ENCODE measurements at places on chromosomes 5 and 9.

DNA sequence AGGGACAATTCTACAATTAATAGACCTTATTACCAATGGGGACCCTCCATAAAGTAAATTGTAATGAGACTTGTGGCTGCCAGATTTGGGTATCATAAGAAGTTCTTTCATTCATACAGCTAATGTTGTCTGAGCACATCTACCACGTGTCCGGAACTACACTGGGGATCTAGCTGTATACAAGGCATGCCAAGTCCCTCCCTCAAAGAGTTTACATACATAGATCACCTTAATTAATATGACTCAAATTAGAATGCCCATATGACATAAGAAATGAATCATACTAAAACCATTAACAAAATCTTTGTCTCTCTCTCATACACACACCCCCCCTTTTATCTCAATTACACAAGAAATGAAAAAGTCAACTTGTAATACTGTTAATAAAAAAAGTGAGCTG, 18.0 kb upstream of the NR4A3 start:
- DNase-seq = no peak

DNA sequence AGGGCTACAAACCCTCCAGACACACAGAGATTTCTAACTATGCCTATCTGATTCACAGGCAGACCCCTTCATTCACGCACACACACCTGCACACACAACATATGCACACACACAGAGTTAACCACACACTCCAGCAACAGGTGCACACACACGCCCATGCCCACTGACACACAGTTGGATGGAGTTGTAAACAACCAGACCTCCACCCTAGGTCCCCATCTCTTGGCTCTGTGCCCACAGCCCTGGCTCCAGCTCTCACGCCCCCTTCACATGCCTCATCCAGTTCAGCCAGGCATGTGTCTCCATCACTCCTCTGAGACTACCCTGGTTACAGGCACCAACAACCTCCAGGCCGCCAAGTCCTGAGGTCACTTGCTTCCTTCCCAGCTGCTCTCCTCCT, 61.1 kb downstream of the PSD2 start:
- DNase-seq = no peak

GRCh38 chr9:34492051-34492450, 30.7 kb downstream of the ENHO start:
- DNase-seq = no peak

DNA sequence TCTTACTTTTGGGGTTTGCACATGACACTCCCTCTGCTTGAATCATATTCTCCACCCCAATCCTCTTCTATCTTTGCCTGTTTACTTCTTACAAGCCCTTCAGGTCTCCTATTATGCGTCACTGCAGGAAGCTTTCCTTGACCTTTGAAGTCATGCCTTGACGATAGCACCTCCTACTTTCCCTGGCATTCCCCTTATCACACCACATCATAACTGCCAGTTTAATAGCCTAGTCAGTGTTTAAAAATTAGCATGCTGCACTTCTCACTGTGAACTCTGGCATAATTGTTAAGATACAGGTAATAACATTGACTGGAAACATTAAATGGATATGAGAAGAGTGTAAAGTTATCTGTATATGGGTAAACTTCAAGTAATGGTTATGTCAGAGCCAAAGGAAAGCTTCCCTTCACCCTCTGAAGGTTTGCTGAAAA, 37.1 kb upstream of the CEP120 start:
- no peak for DNase-seq

- no peak for DNase-seq
Measured at GRCh38 chr5:125327676-125328075, 581.2 kb upstream of the ZNF608 start.

- DNase-seq = no peak
Measured at GRCh38 chr5:54619731-54620130, 102.2 kb downstream of the SNX18 start.

DNA sequence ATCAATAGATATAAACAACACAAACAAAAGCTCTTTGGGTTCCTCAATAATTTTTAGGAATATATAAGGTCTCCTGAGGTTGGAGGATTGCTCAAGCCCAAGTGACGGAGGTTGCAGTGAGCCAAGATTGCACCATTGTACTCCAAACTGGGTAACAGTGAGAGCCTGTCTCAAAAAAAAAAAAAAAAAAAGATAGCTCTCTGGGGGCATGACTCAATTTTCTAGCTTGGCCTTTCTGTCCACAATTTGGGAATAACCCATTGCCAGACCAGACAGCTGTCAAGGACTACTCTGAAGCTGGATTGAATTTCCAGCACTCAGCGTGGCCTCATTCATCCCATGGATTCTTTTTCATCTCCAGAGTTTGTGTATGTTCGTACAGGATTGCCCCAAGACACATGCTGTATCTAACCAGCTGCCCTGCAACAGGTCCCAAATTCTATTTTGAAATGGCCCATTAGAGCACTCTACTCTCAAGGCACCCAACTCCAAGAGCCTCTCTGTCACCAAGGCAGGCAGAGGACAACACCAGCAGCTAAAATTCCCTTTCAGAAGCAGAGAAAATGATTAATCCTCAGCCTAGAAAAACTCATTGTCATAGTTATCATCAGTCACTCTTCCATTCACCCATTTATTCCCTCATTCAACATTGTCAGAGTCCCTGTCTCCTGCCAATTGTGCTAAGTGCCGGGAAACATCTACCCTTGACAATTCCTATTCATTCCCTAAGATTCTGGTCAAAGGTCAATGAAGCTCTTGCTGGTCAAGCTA, 8.7 kb downstream of the FAM193B start:
- DNase-seq = no peak

GRCh38 chr5:77302247-77302646, 91.8 kb downstream of the PDE8B start:
- DNase-seq = no peak

- DNase-seq = no peak
Measured at GRCh38 chr5:43769571-43770355, 166.8 kb downstream of the NNT start.

DNA sequence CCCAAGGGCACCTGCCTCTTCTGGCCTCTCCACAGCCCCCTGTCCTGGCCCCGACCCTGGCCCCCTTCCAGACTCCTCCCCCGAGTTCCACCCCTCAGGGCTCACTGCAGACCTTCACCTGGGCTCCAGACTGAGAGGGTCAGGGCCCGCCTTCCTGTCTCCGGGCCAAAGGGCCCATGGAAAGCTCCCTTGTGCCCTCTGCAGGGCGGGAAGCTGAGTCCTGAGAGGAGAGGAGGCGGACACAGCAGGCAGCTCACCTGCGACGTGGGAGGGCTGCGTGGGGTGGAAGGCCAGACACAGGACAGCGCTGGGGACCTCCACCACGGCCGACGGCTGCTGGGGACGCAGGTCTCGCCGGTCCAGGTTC, 20.6 kb downstream of the DYNC2I2 start:
- DNase-seq = no peak

Measured in stimulated activated CD4-positive, alpha-beta T cell treated with anti-CD3 and anti-CD28 coated beads, Interleukin-15, amount 100 ng/mL, for 48 hours (primary cell).